ENCODE measurements at places on chromosomes 6 and 20.

GRCh38 chr20:45336530-45337366 lies 11.5 kb downstream of the SDC4 start:
- no peak for DNase-seq

DNA sequence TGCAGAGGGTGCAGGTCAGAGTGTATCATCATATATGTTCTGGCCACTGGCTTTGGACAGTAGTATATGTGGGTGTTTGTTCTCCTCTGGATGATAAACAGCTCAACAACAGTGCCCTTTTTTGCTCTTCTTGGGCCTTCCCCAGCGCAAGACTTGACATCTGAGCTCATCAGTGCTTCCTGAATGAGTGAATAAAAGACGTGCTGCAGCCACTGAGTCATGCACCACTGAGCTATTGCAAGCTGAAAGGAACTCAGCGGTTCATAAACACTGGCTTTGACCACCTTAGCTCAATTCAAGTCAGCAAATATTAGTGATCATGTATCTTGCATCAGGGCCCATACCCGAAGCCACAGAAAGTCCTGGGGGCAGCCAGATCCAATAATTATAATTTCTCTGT lies 105.3 kb upstream of the KCNG1 start:
- peak; percentile 65 for DNase-seq

DNA sequence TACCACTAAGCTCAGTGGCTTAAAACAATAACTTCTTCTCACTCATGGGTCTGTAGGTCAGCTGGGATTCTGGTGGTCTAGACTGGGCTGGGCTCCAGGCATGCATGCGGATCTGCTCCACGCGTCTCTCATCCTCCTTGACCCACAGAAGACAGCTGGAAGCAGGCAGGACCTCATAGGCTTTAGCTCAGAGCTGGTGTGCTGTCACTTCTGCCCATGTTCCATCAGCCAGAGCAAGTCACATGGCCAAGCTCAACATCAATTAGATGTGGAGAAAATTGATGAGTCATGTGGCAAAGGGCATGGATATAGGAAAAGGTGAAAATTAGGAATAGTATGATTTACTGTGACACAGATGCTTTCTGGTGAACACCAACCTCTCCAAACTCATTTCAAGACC lies 57.4 kb upstream of the PSMF1 start:
- no peak for DNase-seq

DNA sequence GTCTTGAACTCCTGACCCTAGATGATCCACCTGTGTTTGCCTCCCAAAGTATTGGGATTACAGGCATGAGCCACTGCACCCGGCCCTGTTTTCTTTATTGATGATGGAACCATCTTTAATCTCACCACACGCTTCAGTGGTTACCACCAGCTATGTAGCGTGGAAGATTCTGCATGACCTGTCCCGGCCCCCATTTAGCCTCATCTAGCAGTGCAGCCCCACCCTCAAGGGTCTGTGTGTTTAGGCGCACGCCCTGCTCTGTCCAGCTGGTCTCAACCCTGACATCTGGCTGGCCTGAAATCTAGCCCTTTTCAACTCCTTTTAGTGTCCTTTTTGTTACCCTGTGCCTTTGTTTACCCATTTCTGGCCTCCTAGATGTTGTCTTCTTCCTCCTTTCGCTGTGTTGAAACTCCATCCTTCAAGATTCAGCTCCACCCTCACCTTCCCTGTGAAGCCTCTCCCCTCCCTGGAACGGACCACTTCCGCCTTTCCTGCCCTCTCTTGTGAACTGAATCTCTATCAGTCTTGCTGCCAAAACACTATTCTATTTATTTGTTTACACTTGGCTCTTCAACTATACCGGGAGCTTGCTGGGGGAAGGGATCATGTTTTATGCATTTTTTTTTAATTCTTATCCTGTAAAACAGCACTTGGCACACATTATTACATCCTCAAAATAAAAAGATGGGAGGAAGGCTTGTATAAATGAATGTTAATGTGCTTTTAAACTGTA lies 101.0 kb upstream of the MTHFD1L start:
- DNase-seq, result no peak

GRCh38 chr6:118895261-118895560 lies 1.3 kb downstream of the ASF1A start:
- DNase-seq, result no peak

- no peak for DNase-seq
These were observed 45.2 kb downstream of the ANKEF1 start for GRCh38 chr20:10079964-10080363.

DNA sequence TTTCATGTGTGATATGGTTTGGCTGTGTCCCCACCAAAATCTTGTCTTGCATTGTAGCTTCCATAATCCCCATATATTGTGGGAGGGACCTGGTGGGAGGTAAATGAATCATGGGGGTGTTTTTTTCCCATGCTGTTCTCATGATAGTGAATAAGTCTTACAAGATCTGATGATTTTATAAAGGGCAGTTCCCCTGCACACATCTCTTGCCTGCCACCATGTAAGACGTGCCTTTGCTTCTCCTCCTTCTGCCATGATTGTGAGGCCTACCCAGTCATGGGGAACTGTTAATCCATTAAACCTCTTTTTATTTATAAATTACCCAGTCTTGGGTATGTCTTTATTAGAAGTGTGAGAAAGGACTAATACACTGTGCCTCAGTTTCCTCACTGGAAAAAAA lies 4.2 kb upstream of the IL22RA2 start:
- no peak for DNase-seq

GRCh38 chr6:128848212-128848935 lies 34.6 kb upstream of the LAMA2 start:
- DNase-seq, result no peak

DNA sequence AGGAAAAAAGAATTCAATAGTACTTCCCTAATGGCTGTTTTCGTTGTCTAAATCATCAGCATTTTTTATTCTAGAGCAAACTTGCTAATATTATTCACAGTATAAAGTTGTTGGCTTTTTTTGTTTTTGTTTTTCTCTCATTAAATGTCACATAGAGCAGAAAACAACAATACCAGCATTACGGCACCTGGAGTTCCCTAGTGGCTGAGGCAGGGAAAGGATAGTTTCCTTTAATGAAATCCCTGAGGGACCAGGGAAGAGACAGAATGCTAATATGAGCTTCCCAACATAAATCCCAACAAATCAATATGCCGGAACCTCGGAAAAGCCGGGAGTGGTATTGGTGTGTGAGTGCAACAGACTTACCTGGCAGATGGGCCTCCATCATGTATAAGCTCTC lies 235.2 kb upstream of the ASCC3 start:
- no peak for DNase-seq

Measured in activated CD8-positive, alpha-beta T cell treated with anti-CD3 and anti-CD28 coated beads for 36 hours (primary cell).